ENCODE measurements at places on chromosomes 2 and 18. TPM values are rescaled to one million over a fixed set of nuclear protein-coding genes. Genes with fewer than 3 reads are reported as not detected.

DNA sequence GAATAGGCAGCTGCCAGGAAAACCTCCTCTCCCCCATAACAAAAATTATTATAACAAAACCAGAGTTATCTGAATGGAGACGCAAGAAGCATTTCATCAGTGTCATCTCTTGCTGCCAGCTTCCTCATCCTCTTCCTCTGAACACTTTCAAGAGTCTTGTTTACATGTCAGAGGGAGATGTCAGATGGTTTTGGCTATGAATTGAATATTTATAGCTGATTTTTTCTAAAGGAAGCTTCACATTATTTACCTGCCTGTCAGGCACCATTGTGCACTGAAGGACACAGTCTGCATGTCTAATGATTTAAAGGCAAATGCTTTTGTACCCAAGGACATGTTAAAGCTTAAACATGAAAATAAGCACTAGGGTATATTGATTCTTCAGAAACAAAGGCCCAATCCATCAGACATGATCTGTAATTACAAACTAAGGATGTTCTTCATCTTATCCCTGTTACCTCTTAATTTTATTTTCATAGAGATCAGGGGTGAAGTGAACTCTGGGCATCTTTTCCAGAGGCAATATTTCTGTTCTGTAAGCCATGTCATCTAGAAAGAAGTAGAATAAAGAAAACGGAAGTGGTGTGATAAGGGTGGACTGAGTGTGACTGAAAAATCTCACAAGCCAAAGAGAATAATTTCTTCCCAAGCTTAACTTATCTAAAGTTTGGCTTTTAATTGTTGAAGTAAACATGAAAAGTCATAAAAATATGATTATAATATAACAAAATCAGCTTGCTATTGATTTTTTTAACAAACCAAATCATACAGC, 168.7 kb downstream of the ANKRD44 start:
- DNase-seq = no peak

DNA sequence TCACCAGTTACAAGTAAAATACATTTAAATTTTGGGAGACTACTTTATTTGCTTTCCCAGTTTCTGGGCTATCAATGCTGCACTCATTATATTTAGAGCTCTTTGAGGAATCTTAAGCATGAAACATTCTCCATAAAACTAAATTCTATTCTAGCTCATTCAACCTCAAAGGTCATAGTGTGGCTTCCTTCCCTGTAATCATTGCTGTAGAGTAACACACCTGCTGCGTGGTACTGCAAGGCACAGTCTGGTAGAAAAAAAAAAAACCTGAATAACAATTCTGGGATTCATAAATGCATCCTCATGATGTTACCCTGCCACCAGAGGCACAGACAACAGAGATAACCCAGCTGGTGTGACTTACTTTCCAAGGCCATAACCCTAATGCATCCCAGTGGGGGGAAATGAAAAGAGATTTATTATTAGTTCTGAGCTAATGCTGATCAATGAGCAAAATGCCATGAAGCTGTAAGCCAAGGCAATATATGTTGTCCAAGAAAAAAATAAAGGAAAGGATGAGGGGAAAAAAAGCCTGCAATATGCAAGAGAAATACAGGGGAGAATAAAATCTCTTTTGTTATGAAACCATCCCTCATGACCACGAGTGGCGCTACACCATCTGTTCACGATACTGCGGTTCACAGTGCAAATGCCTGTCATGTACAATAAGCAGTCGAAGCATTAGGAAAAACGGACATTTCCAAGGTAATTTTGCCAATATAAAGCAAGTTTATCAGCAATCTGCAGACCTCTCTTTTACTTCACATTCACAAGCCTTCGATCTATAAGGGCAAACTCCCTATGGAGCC, 1481.6 kb upstream of the PIK3C3 start:
- DNase-seq = no peak

DNA sequence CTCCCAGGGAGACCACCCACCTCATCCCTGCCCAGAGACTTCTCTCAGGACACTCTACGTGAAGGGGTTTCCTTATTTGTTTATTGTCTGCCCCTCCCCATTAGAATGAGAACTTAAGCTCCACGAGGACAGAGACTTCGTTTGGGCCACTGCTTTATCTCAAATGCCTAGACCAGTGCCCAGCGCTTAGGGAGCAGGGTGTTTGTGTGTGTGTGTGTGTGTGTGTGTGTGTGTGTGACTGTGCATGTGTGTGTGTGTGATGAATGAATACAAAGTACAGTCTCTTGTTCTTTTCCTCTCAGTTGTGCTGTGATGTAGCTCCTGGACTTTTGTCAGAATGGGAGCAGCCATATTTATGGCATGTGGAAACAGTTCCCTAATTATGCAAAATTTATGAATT, 34.4 kb upstream of the CABYR start:
- DNase-seq = no peak

DNA sequence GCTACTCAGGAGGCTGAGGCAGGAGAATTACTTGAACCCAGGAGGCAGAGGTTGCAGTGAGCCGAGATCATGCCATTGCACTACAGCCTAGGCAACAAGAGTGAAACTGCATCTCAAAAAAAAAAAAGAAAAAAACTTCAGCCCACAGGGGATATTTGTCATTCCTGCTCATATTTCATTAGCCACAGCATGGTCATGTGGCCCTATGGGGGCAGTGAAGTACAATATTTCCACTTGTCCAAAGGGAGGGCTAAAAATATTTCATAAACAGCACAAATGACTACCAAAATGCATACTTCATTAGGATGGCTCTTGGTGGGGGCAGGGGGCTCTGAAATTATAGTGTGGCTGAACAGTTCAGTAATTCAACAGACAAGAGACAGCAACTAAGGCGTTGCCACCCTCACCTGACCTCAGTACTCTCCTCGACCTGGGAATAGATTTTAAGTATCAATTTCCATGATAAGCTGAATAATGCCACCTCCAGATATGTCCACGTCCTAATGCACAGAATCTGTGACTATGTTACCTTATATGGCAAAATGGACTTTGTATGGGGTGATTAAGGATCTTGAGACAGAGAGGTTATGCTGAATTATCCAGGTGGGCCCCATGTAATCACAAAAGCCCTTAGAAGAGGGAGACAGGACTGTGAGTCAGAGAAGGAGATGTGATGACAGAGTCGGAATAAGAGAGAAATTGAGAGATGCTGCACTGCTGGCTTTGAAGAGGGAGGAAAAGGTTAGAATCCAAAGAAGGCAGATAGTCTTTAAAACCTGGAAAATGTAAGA, 158.2 kb upstream of the CRIM1 start:
- DNase-seq = no peak

C2orf74 gene
- polyA plus RNA-seq = 22.8 TPM

C1QL2 gene
- polyA plus RNA-seq = not detected

STPG4 gene
- polyA plus RNA-seq = not detected

TMEM198 gene
- polyA plus RNA-seq = 3.7 TPM
